ENCODE measurements at places on chromosomes 7 and 10.

- no peak for DNase-seq
Observed at GRCh38 chr10:69343905-69344304, 65.6 kb downstream of the HK1 start.

GRCh38 chr7:132732321-132732865, 156.1 kb upstream of the PLXNA4 start:
- DNase-seq, result no peak

- DNase-seq, result no peak
Observed at GRCh38 chr10:115409347-115409746, 316.2 kb downstream of the ATRNL1 start.

GRCh38 chr7:32588657-32589056, 93.4 kb downstream of the AVL9 start:
- DNase-seq, result no peak

DNA sequence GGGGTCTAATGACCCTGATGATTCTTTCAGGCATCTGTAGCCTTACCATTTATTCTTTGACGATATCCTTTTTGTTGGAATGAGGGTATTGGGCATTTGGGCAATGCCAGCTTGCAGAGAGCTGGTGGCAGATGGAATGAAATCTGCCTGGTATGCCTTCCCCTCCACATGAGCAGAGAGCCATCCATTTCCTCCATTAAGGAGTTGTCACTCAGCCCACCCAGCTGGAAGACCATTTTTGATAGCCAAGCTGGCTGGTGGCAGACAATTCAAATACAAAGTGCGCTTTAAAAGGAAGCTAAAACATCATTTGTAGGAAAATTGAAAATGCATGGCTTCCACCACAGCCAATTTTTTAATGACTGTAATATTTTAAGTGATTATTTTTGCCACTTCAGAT, 240.1 kb upstream of the SLC26A5 start:
- DNase-seq, result no peak
